ENCODE measurements at places on chromosomes 12 and 14. TPM values are rescaled to one million over a fixed set of nuclear protein-coding genes. Genes with fewer than 3 reads are reported as not detected.
A peak's percentile ranks its signal among the peaks of the same experiment; 100 is the strongest.

Gene DDX11
- total RNA-seq = 19.3 TPM

- DNase-seq = no peak
These were observed 824 bp downstream of the DDX55 start for GRCh38 chr12:123602651-123603195.

DNA sequence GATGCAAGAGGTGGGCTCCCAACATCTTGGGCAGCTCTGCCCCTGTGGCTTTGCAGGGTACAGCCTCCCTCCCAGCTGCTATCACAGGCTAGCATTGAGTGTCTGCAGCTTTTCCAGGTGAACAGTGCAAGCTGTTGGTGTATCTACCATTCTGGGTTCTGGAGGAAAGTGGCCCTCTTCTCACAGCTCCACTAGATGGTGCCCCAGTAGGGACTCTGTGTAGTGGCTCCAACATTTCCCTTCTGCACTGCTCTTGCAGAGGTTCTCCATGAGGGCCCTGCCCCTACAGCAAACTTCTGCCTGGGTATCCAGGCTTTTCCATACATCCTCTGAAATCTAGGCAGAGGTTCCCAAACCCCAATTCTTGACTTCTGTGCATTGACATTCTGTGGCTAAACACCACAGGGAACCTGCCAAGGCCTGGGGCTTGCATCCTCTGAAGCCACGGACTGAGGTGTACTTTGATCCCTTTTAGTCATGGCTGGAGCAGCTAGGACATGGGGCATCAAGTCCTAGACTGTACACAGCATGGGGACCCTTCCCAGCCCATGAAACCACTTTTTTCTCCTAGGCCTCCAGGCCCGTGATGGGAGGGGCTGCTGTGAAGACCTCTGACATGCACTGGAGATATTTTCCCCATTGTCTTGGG lies 24.0 kb upstream of the SLC38A1 start:
- no peak for DNase-seq

- no peak for DNase-seq
These were observed 636.1 kb downstream of the TMTC2 start for GRCh38 chr12:83322809-83323208.

DNA sequence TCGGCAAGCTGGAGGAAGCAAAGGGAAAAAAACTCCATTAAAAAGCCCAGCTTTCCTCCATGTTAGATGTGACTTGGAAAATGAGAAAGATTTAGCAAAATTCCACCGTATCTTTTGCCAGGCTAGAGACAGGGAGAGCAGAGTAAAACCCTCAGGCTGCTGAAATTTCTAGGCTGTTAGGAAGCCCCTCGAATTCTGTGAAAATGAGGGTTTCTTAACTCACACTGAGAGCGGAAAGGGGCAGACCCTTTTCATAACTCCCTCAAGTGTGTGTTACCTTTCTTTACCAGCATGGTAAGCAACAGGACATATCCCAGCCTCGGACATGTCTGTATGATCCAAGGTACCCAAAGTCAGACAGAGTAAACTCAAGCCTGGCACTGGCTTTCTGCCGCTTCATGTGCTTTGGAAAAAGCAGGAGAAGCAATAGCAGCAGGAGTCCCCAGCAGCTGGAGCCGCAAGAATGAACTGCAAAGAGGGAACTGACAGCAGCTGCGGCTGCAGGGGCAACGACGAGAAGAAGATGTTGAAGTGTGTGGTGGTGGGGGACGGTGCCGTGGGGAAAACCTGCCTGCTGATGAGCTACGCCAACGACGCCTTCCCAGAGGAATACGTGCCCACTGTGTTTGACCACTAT lies at the start of gene RHOJ:
Gene RHOJ, plus strand, starts transcription at position 37 of the 637 bp plus-strand sequence. Its CDS starts 427 bp downstream, at position 464.
- DNase-seq = peak; percentile 3

GRCh38 chr14:61472801-61473376 lies 151.5 kb downstream of the PRKCH start:
- no peak for DNase-seq

DNA sequence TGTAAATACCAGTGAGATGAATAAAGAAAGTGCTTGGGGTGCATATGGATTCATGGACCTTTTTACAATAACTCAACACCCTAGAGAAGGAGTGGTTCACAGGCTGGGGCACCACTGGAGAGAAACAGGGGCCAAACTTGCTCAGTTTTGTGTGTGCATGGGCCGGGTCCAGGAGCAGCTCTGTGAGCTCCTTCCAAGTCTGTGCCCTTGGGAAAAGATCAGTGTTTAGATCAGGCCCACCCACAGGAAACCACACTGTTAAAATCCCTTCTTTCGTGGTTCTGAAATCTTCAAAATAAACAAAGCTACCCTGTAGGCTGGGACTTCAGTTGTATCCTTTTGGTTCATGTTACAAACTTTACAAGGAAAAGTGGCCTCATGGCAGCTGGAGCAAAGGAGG lies 156.1 kb upstream of the TMEM260 start:
- no peak for DNase-seq

DNA sequence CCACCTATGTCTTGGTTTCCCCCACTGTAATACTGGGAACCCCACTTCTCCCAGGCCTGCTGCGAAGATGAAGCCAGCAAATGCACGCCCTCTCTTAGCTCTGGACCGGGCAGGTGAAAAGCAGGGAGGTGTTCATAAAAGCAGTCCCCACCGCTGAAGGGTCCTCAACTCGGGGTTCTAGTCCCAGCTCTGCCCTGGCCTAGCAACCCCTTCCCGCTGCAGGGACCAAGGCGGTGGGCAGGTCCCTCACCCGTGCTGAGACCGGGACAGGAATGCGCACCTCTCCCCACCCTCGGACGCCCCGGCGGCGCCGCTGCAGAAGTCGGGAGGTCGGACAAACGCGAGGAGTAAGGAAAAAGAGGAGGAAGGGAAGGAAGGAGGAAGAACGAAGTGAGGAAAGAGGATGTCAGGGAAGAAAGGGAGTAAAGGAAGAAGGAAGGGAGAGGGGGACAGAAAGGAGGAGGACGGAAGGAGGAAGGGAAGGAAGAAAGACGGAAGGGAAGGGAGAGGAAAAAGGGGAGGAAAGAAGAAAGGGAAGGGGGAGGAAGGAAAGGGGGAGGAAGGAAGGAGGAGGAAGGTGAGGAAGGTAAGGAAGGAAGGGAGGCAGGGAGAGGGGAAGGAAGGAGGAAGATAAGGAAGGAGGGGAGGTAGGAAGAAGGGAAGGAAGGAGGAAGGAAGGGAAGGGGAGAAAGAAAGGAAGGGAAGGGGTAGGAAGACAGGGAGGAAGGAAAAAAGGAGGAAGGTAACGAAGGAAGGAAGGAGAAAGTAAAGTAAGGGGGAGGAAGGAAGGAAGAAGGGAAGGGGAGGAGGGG lies 701 bp downstream of the SPRING1 start:
- DNase-seq = peak; percentile 29

DNA sequence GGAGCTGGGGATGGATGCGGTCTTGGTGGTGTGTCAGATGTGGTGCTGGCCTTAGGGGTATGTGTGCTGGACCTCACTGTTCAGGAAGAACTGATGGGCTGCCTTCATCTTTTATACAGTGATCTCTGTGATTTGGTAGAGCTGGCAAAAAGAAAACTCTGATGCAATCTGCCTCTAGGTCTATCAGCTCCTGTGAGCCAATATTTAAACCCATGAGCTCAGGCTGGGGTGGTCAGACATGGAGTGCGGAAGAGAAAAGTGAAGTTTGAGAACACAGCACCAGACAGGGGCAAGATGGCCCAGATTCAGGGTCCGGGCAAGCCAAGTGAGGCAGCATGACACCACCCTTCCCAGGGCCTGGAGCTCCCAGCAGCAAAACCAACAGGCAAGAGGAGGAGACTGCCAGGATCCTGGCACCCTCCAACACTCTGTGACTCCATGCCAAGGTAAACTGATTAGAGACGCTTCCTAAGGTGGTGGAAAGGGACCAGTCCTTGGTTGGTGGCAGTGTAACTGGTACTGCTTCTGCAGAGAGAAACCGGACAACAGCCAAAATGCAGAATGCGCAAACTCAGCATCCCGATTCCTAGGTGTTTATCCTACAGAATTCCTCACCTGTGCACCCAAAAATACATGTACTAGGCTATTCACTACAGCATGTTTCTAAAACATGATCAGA lies 82.3 kb downstream of the CHGA start:
- no peak for DNase-seq

GRCh38 chr12:20030826-20031225 lies 337.5 kb upstream of the PDE3A start:
- DNase-seq = no peak

Gene CCDC196
- not detected for total RNA-seq

GRCh38 chr14:68427550-68427890 lies 365.3 kb downstream of the ZFP36L1 start:
- no peak for DNase-seq

DNA sequence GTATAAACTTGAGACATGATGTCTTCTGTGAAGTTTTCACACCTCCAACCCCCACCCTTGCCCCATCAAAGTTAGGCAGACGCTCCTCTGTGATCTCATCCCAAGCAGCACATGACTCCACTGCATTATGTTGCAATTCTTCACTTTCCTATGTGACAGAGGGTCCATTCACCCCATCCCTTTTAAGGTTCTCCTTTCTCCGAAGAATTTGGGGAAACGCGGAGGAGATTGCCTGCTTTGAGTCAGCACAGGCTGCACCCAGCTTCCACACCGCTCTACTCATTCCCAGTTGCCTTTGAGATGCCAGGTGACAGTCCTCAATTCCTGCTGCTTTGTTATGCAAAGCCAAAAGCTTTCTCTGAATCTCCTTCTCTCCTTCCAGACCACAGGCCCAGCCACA lies 61.8 kb downstream of the PHLDA1 start:
- no peak for DNase-seq

- DNase-seq = no peak
These were observed 265.9 kb upstream of the NOVA1 start for GRCh38 chr14:26863736-26864135.

GRCh38 chr14:55901291-55901690 lies 216.9 kb upstream of the PELI2 start:
- DNase-seq = no peak

DNA sequence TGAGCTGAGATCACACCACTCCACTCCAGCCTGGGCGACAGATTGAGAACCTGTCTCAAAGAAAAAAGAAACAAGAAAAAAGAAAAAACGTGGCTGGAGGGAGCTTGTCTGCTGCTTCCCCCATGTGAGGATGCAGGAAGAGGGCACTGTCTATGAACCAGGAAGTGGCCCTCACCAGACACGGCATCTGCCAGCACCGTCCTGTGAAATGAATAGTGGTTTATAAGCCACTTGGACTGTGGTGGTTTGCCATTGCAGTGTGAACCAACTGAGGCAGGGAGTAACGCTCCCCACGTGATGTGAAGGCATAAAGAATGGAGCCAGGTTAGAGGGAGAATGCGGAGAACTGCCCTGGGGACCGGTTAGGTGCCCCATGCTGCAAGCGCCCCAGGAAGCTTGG lies 4.5 kb upstream of the BRF1 start:
- no peak for DNase-seq

DNA sequence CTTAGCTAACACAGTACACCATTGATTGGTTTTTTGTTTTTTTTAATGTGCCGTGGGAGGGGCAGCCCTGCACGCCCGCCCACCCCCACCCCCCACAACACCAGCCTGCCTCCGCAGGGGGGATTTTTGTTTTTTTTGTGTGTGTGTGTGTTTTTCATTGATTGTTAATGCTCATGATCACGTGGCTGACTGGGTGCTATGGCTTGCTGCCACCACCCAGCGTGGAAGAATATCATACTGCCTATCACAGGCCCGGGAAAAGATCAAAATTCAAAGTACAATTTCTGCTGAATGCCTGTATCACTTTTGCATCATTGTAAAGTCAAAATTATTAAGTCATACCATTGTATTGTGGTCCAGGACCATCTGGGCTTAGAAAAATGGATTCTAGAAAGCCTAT lies 8.3 kb downstream of the RESF1 start:
- no peak for DNase-seq

GRCh38 chr14:96201157-96201556 lies 3.5 kb upstream of the BDKRB2 start:
- DNase-seq = peak; percentile 39

DNA sequence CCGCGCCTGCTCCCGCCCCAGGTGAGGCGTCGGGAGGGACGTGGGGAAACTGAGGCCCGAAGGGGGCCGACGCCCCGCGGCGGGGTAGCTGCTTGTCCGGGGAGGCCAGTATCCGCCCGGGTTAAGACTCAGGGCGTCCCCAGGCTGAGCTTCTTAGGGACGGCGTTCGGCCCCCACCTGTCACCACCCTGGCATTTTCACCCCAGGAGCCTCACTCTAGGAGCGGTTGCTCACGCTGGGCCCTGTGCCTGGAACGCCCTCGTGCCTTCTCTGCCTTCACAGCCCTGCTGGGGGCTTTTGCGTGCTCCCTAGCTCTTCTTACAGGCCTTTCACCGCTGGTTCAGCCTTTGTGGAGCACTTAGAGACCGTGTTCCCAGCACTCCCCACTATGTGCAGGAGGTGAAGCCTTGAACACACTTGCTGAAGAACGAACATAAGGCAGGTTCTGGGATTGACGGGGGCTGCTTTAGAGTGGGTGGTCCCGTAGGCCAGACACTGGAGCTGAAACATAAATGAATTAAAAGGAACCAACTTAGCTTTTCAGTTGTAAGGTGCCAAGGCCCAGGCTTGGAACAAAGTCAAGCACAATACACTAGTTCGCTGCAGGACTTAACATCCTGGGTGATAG lies 601 bp downstream of the ZNF839 start:
- DNase-seq = no peak

DNA sequence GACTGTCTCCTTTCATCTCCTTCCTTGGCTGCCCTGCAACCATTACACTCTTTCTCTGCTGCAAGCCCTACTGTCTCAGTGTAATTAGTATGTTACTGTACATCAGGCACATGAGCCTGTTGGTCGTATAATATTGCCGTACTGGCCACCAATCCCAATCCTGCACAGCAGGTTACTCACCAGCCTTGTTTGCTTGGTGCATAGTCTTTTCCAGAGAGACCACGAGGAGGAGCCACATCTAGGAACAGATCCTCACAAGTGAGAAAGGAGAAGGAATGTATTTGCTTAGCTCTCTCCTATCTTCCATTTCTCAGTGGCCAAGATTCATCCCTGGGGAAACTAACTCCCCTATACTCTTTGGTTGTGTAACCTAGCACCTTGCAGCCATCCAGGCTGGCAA lies 33.0 kb upstream of the BICDL1 start:
- no peak for DNase-seq

DNA sequence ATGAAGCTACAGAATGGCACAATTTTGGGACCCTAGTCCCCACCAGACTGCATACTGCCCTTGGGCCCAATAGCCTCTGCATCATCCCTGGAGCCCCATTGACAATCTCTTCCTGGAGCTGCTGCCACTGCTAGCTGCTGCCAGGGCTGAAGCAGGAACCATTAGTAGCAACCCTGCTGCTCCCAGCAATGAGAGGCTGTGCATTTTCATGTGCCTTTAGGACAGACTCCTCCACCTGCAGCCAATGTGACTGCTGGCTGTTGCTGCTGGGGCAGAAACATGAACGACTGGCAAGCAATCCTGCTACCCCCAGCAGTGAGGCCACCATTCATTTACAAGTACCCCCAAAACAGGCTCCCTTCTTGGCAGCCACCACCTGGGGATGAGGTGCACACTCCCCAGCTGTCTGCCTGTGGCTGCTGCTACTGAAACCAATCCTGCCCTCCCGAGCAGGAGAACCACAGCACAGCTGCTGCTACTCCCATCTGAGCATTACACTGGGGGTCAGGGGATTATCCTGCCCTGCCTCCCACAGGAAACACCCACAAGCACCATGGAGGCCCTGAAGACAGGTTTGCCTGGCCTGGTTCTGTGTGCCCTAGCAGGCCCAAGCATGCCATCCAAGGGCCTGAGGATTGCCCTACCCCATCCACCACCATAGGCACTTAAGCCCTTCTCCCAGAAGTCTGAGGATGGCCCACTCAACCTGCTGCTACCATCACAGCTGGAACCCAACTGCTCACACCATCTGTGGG lies 181.0 kb downstream of the MYRFL start:
- no peak for DNase-seq

Gene CABP1
- not detected for total RNA-seq
